ENCODE measurements at places on chromosomes 5 and 9. TPM values are rescaled to one million over a fixed set of nuclear protein-coding genes. Genes with fewer than 3 reads are reported as not detected.

Gene PCDHGB2
- 0.36 TPM for total RNA-seq

Gene WNK2
- total RNA-seq = 3.3 TPM

DNA sequence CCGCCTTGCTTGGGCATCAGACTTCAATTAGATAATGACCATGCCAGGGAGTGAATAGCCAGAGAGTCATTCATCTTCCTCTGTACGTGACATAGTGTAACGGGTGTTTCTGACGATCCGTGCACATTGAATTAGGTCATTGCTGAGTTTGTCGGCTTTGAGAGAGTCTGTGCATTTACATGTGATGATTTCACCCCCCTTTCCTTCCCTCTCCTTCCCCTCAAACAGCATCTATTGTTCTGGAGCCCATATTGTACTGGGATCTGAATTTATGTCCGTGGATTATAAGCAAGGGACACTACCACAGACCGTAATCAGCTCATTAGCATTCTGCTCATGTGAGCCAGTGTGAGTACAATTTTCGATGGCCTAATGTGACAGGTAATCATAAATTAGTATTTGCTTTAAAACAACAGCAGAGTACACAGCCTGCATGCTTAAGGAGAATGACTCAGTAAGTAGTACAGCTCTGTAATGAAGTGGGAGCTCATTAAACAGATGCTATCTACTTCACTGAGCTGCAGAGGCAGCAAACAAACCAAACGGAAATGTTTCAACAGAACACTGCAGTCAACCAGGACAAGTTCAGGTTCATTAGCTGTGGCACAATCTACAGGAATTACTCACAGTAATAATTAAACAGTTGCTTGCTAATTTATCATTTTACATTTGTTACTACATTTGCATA is 302.1 kb downstream of the CSNK1G3 start:
- no peaks in the 10 kb centered on the region for H3K4me1 ChIP-seq
- H3K36me3 ChIP-seq = no peaks in the 10 kb centered on the region

Gene SEPTIN8
- 131 TPM for total RNA-seq

DNA sequence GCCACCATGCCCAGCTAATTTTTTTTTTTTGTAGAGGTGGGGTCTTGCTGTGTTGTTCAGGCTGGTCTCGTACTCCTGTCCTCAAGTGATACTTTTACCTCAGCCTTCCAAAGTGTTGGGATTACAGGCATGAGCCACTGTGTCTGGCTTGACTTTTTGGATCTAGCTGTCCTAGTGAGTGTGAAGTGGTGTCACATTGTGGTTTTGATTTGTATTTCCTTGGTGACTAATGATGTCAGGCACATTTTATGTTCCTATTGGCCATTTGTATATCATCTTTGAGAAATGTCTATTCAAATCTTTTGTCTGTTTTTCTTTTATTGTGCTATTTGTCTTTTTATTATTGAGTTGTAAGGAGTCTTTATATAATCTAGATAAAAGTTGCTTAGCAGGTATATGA is 53.5 kb upstream of the MCCC2 start:
- H3K4me3 ChIP-seq = no peak overlapping the region
- H3K27ac ChIP-seq = peak overlapping the region; percentile 24
- H3K36me3 ChIP-seq = peaks cover 64% of the 10 kb centered on the region
- H3K27me3 ChIP-seq = no peaks in the 10 kb centered on the region
- H3K4me1 ChIP-seq = peaks cover 3% of the 10 kb centered on the region

DNA sequence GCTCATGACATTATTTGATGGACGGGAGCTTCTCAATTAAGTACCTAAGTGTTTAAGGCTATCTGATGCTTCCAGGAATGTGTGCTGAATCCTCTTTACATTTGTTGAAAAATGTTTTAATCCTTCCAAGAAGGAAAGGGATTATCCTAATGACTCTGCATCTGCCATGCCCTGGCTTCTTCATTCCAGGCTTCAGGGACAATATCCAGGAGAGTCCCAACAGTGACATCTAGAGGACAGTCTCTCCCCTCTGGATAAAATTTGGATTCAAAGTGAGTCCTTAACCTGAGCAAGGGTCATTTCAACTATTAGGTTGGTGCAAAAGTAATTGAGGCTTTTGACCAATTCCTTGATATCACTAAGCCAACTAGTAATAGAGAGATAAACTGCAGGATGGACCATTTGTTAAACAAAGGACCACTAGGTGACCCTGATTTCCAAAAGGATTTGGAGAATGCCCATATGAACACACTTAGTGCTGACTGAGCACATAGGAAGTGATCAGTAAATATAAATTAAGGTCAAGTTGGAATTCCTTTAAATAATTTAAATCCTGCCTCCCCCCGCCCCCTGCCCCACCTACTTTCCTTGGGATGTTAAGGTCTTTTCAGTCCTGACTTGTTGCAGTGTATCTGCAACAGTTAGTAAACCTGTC is 19.1 kb downstream of the TNFSF8 start:
- H3K4me3 ChIP-seq = no peak overlapping the region
- DNase-seq = peak; percentile 34
- no peaks in the 10 kb centered on the region for H3K36me3 ChIP-seq
- H3K27me3 ChIP-seq = no peaks in the 10 kb centered on the region

Gene OTP
- 0.16 TPM for total RNA-seq

GRCh38 chr5:172412724-172413286 is 41.5 kb downstream of the SH3PXD2B start:
- no peak overlapping the region for H3K4me3 ChIP-seq
- H3K36me3 ChIP-seq = no peaks in the 10 kb centered on the region
- no peaks in the 10 kb centered on the region for H3K4me1 ChIP-seq
- H3K27ac ChIP-seq = no peak overlapping the region
- no peak for DNase-seq
- peaks cover 44% of the 10 kb centered on the region for H3K27me3 ChIP-seq

Gene NLN
- 45.2 TPM for total RNA-seq

Gene TMEM174
- not detected for total RNA-seq

- DNase-seq = no peak
- H3K4me3 ChIP-seq = no peak overlapping the region
- H3K27me3 ChIP-seq = no peaks in the 10 kb centered on the region
- no peaks in the 10 kb centered on the region for H3K4me1 ChIP-seq
- H3K27ac ChIP-seq = no peak overlapping the region
Measured at GRCh38 chr5:36943584-36943983, 67.0 kb downstream of the NIPBL start.

DNA sequence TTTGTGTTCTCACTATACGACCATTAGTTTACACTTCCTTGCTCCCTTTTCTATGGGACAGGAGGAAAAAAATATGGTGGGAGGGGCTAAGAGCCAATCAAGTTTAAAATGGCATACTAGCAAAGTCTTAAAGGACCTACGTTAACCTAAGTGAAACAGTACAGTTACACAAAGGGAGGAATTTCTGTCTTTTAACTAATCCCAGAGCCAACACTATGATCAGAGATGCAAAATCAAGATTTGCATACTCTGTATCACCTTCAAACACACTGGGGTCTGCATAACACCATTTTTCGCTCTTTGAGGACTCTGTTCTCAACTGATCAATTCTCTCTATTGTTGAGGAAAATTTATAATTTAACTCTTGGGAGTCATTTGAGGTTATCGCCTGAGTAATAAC is 49.8 kb downstream of the ALDH1A1 start:
- no peak for DNase-seq
- no peaks in the 10 kb centered on the region for H3K4me1 ChIP-seq
- no peaks in the 10 kb centered on the region for H3K27me3 ChIP-seq
- no peak overlapping the region for H3K27ac ChIP-seq
- no peak overlapping the region for H3K4me3 ChIP-seq
- H3K36me3 ChIP-seq = no peaks in the 10 kb centered on the region

- no peak overlapping the region for H3K27ac ChIP-seq
- H3K4me1 ChIP-seq = no peaks in the 10 kb centered on the region
- DNase-seq = no peak
- no peak overlapping the region for H3K4me3 ChIP-seq
- H3K27me3 ChIP-seq = no peaks in the 10 kb centered on the region
Measured at GRCh38 chr9:2257248-2257929, 242.2 kb downstream of the SMARCA2 start.

Data from K562 (cell line).